ENCODE measurements at places on chromosomes 7 and 10. TPM values are rescaled to one million over a fixed set of nuclear protein-coding genes. Genes with fewer than 3 reads are reported as not detected.

Gene KDM7A
- polyA plus RNA-seq = 16.8 TPM

Gene LRRC4
- polyA plus RNA-seq = not detected

Gene SLC29A4
- 29.7 TPM for polyA plus RNA-seq

Gene HOXA5
- polyA plus RNA-seq = 3.6 TPM

Gene COBL
- 4.9 TPM for polyA plus RNA-seq

DNA sequence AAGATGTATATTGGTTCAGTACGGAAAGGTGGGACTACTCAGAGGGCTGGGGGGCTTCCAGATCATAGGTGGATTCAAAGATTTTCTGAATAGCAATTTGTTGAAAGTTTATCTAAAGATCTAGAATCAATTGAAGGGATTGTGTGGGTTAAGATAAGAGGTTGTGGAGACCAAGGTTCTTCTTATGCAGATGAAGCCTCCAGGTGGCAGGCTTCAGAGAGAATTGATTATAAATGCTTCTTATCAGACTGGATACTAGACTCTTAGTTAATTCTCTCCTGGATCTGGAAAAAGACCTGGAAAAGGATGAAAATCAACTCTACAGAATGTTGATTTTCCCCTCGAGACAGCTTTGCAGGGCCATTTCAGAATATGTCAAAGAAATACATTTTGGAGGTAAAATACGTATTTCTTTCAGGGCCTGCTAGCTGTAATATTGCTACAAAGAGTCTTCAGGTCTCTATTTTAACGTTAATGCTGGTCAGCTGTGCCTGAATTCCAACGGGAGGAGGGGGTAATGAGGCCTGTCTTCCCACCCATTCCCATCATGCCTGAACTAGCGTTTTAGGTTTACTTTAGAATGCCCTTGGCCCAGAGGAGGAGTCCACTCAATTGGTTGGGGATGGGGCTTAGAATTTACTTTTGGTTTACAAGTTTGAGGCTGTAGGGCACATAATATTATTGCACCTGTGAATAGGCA lies 12.8 kb upstream of the GPR15LG start:
- DNase-seq = no peak

DNA sequence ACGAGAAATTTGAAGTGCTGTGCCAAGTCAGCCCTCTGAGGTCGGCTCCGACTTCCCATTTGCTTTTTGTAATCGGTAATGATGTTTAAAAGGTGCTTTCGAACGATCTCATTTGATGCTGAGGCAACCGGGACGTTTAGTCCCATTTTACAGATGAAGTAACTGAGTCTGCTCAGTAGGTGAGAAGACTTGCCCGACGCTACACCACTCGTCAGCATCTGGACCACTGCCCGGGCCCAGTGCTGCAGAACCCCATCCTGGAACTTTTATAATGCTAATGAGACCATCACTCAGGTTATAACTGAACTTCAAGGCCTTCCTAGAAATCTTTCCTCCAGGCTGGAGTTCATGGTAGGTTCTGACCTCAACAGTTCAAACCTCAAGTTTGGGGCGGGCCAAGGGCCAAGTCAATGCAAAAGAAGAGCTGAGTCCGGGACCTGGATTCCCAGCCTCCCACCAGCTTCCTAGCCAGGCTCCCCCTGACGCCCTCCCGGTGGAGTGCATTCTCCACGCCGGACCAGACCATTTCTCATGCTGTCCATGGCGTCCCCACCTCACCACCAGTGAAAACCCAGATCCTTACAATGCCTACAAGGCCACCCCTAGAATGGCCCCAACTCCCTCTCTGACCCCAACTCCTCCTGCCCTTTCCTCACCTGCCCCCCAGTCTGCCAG lies 699 bp upstream of the PDLIM1 start:
- DNase-seq = no peak

GRCh38 chr7:81692146-81692905 lies 77.5 kb downstream of the HGF start:
- DNase-seq = no peak

- DNase-seq = no peak
These were observed 6.7 kb downstream of the SLC13A4 start for GRCh38 chr7:135721198-135721820.

DNA sequence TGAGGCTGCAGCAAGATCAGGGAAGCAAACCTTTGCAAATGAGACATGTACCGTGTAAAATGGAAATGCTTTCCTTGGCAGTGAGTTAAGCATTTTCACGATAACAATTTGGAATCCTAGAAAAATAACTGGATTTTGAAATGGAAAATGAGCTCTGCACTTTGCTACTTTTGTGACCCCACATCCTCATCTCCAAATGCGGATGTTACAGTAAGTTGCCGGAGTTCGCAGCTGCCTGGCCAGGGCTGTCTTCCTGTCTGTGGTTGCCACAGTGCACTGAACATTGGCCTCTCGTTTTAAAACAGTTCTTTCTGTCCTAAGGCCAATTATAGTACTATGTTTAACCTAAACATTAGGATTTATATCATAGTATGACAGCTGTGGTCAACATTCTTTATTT lies 136.2 kb upstream of the FZD8 start:
- no peak for DNase-seq

- no peak for DNase-seq
These were observed 947.0 kb downstream of the REEP3 start for GRCh38 chr10:64468219-64468618.

DNA sequence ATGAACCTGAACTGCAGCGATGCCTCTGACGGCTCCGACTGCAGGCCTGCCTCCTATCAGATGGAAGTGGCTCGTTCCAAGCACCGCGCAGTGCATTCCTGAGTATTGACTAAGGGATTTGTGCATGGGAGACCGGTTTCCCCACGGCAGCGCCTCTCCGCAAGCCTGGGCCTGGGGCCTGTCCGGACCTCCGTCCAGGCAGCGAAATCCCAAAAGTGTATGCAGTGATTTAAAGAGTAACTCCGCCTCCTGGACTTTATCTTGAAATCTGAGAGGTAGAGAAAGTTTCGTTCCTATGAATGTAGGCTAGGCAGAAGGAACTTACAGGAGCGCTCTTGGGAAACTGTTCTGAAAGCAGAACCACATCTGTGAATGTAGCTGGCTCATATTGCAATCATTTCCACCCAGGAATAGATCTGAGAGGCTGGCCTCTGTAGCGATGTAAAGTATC lies 106.2 kb upstream of the CELF2 start:
- no peak for DNase-seq

DNA sequence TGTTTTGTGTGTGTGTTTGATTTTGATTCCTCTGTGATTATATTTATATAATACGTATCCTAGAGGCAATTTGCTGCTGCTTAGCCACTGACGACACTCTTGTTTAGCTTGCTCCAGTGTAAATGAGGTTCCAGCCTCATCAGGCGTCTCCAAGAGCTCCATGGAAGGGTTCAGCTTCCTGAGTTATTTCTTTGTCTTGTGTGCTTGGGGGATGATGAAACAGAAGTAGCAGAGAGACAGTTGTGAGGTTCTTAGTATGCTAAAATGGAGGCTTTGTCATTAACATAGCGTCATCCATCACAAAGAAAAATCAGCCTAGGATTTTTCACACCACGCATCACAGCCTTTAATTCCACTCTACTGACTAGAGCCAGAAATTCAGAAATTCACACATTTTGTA lies 85.1 kb downstream of the KLF6 start:
- no peak for DNase-seq

DNA sequence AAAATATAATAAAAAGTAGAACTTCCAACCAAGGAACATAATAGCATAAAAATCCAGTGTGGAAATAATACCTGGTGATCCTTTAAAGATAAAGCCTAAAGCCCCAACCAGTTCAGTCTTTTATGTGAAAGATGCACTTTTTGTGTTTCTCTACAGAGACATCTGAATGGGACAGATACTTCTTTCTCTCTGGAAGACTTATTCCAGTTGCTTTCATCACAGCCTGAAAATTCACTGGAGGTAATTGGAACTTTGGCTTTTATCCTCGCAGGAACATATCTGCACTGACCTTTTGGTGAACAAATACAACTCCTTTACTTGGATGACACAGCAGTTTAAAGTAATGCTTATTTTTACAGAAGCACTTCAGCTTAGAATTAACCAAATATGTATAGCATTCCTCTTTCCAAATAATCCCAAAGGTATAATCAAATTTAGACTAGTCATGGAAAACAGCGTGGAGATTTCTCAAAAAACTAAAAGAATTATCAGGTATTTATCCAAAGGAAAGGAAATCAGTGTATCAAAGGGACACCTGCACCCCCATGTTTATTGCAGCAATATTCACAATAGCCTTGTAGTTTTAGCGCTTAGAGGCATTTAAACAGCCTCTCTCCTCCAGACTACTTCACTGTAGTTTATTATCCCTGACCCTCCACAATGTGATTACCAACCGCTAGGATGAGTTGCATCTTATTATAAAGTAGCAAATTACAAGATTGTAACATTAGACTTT lies 16.8 kb downstream of the HNRNPA2B1 start:
- DNase-seq = no peak

DNA sequence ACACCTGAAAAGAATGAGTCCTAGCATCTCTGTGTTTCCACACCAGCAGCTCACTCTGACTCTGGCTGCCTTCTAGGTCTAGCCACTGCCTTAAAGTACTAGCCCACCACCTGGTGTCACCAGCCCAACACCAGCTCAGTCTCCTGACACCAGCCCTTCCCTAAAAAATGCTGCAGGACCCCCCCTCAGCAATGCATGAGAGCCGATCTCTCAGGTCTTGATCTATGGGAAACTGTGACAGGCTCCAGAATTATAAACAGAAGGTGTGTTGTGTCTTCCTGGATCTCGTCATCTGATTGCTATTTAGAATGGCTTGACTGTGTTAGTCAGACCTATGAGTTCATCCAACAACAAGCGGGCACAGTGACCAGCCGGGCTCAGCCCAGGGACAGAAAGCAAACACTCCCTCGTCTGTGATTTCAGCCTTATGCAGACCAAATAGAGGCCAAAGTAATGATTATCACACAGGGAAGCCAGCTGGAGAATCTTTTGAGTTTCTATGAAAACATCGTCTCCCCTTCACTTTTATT lies 66.6 kb downstream of the CUBN start:
- peak; percentile 76 for DNase-seq

GRCh38 chr7:55413442-55413841 lies 48.3 kb downstream of the LANCL2 start:
- DNase-seq = no peak

DNA sequence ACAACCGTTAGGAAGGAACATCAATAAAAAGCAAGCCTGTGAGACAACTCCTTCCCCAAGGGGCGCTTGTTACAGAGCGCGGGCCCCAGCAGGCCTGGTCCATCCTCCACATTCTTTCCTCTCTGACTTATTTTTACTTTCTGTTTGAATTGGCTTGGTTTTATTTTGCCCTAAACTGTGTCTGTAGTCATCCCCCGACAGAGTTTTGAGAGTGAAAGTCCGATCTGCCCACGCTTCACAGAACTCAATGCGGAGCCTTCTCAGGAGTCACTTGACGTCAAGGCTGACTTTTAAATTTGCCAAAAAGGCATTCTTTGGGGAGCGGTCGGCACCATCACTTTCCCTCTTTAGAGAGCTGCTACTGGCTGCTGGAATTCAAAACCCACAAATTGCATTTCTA lies 150.1 kb upstream of the KLF6 start:
- DNase-seq = no peak

GRCh38 chr10:20624642-20625041 lies 272.5 kb downstream of the NEBL start:
- no peak for DNase-seq

DNA sequence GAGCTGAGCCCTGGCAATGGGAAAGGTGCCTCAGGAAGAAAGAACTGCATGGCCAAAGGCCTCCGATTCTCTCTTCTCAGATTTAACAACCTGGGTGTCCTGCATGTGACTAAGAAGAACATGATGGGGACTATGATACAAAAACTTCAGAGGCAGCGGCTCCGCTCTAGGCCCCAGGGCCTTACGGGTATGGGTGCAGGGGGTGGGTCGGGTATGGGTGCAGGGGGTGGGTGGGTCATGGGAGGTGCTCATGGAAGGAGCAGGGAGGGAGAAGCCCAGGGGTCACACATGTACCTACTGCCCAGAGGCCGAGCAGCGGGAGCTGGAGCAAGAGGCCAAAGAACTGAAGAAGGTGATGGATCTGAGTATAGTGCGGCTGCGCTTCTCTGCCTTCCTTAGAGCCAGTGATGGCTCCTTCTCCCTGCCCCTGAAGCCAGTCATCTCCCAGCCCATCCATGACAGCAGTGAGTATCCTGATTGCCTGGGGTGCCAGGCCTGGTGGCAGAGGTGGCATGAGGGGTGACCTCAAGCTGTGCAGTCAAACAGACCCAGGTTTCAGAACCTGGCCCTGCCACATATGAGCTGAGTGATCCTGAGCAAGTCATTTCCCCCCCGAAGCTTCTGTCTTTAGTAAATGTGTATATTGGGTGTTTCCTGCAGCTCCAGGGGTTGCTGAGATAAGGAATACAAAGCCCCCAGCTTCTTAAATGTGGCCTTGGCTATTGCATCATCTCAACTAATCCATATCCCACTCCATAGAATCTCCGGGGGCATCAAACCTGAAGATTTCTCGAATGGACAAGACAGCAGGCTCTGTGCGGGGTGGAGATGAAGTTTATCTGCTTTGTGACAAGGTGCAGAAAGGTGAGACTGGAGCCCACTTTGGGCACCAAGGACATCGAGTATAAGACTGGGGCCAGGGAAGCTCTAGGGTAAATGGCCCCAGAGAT lies 2.0 kb downstream of the NFKB2 start:
- DNase-seq = no peak

DNA sequence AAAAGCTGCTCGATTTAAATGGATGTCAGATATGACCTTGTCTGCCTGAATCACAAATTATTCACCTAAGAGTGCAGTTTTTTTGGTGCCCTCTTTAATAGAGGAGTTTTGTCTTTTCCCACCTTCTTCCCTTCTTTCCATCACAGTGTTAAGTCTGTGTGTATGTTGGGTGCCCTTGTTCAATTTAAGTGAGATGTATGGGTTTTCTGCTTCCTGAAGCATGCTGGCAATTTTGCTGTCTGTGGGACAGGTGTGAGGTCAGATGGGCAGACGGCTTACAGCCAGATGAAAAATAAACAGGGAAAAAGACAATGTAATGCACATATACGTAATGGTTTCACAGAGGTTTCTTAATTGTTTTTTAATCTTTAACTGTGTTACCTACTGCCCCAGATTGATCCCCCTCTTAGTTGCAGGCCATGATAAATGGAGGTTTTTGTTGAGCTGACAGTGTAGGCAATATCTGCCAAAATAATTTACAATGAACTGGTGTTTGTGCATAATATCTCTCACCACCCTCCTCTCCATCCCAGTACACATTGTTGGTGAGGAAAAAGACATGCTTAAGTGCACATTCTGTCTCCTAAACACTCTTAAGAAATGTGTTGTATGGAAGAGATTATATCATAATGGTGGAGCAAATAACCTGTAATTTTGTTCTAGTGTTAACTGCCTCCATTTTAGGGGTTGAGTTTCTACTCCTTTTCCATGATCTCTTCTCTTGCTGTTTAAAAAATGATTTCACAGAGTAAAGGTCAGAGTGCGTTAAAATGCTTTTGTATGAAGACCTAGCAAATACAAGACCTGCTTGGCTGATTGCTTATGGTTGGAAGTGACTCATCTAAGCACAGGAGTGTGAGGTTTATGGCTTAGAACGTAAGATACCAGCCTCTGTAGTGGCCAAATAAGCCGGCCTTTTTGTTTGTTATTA lies 123.9 kb downstream of the LRRC4 start:
- peak; percentile 83 for DNase-seq

GRCh38 chr7:5421714-5422395 lies 1.8 kb downstream of the TNRC18 start:
- peak; percentile 93 for DNase-seq

- DNase-seq = peak; percentile 41
These were observed 11.8 kb downstream of the NT5C3A start for GRCh38 chr7:33050535-33051318.

GRCh38 chr7:11427686-11428273 lies 404.2 kb downstream of the THSD7A start:
- peak; percentile 27 for DNase-seq
